ENCODE measurements at places on chromosomes 2 and 18. TPM values are rescaled to one million over a fixed set of nuclear protein-coding genes. Genes with fewer than 3 reads are reported as not detected.

The MC2R gene
- total RNA-seq: not detected

The GPR55 gene
- 0.03 TPM for total RNA-seq

The TACR1 gene
- total RNA-seq: not detected

The ABHD3 gene
- total RNA-seq: 1.4 TPM

The APOB gene
- total RNA-seq: not detected

The VAMP5 gene
- 153 TPM for total RNA-seq

The ATP6V1B1 gene
- total RNA-seq: 1.7 TPM

The IGFBP5 gene
- 15.8 TPM for total RNA-seq

The ASB18 gene
- total RNA-seq: 0.24 TPM

The CD302 gene
- 6.3 TPM for total RNA-seq

The EGR4 gene
- not detected for total RNA-seq

The PARD3B gene
- 9.7 TPM for total RNA-seq

The PDE6D gene
- 27.4 TPM for total RNA-seq

The TGFA gene
- total RNA-seq: 0.19 TPM

The NT5DC4 gene
- total RNA-seq: not detected
